ENCODE measurements at places on chromosomes 5 and 9. TPM values are rescaled to one million over a fixed set of nuclear protein-coding genes. Genes with fewer than 3 reads are reported as not detected.

RCL1 gene
- total RNA-seq, result 17.8 TPM

PFN3 gene
- not detected for total RNA-seq

ODF2 gene
- total RNA-seq, result 14.8 TPM

ADGRV1 gene
- total RNA-seq, result 474 TPM

IL7R gene
- under 0.01 TPM for total RNA-seq

CARTPT gene
- not detected for total RNA-seq

ADCY2 gene
- total RNA-seq, result 13.4 TPM

GZMA gene
- not detected for total RNA-seq

DNA sequence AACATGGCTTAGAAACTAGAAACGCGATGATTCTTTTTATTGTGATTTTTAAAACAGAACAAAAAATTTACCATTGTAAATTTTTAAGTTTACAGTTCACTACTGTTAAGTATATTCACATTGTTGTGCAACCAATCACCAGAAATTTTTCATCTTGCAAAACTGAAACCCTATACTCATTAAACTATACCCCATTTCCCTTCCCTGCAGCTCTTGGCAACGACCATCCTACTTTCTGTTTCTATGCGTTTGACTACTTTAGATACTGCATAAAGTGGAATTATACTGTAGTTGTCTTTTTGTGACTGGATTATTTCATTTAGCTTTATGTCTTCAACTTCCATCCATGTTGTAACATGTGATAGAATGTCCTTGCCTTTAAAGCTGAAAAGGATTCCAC lies 52.5 kb downstream of the SPOCK1 start:
- no peak for DNase-seq

GRCh38 chr5:68217047-68217355 lies 1.4 kb downstream of the PIK3R1 start:
- DNase-seq, result no peak

DNA sequence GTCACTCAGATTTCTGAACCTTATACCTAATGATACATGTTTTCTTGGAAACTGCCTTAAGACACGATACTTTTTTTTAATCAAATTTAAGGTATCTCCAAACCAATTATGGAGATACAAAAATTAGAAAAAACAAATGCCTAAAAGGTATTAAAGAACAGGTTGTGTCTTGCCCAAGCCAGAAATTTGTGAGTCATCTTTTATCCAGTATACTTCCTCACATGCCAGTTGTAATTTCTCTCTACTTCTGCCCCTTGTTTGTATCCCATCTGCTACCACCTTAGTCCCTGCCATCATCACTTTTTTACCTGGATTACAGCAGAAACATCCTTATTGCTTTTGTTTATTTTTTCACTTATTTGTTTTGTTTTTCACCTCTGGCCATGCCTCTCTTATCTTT lies 571.2 kb upstream of the DAB2 start:
- DNase-seq, result no peak

GRCh38 chr5:124754206-124754927 lies 7.9 kb upstream of the ZNF608 start:
- no peak for DNase-seq

DNA sequence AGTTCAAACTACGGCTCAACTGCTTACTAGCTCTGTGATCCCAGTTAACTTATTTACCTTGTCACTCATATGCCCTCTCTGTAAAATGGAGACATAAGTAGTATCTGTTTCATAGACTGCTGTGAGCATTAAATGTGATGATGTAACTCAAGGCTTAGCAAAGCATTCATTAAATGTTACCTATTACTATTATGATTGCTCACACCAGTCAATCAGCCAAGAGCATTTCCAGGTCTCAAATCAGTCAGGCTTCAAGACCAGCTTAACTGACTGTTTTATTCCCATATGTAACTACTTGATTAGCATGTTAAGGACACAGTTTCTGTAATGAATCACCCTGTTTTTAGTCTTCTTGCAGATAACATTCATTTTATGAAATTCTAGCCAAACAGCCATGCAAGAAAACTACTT lies 413.3 kb downstream of the MLLT3 start:
- DNase-seq, result no peak

DNA sequence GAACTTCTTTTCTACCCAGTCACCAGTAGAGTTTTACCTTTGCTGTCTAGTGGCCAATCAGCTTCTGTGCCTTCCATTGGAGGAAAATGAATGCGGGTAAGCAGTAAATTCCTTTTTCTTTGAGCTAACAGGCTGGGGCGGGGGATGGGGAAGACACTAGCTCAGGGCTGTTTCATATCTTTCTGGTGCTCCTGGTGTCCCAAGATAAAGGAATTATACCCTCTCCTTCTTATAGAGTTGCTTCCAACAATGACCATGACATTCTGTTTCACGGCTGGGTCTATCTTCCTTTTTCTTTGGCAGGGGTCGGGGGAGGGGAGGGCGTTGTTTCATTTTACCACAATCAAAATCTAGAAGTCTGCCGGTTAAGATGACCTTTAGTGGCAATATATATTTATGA lies 51.2 kb upstream of the RPS23 start:
- DNase-seq, result no peak

DNA sequence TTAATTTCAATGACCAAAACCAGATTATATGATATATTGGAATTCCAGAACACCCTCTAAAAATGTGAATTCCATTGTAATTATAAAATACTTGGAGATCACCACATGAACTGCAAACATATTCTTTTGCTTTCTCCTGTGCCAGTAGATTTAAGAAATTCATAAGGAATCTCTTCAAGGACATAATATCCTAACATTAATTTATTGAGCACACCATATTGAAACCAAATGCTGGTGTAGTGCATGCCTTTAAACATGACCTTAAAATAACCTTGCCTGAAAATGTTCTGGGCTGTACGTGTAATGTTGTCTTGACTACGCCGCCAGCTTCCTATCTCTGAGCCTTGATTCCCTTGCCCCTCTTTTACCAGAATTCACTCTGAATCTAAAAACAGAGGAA lies 205.0 kb upstream of the ACTBL2 start:
- DNase-seq, result no peak

- DNase-seq, result no peak
Observed at GRCh38 chr9:68844631-68845612, 139.9 kb downstream of the PIP5K1B start.

GRCh38 chr5:84411832-84412605 lies 27.3 kb upstream of the EDIL3 start:
- no peak for DNase-seq

DNA sequence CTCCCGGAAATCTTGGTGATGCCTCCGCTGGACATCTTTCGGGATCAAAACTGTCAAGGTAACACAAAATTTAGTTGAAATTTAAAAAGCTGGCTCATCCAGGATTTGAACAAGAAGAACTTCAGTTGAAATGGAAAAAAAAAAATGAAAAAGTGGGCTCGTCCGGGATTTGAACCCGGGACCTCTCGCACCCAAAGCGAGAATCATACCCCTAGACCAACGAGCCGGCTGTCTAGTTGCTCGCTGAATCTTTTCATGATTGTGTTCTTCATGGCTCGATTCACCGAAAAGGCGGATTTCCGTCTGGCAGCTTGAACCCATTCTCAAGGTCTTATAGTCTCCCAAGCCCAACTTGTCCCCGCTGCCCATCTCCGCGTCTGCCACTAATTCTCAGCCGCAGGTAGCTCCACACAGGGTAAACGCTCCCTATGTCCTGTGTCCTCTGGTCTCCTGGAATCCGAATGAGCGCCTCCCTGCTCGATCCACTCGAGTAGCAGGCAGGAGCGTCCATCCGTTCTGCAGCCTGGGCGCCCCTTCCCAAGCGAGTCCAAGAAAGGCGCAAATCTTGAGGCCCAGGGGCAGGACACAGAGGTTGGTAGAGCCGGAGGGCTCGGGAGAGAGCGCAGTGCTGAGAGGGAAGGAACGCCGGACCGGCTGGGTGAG lies 16.2 kb downstream of the TRIM7 start:
- no peak for DNase-seq

DNA sequence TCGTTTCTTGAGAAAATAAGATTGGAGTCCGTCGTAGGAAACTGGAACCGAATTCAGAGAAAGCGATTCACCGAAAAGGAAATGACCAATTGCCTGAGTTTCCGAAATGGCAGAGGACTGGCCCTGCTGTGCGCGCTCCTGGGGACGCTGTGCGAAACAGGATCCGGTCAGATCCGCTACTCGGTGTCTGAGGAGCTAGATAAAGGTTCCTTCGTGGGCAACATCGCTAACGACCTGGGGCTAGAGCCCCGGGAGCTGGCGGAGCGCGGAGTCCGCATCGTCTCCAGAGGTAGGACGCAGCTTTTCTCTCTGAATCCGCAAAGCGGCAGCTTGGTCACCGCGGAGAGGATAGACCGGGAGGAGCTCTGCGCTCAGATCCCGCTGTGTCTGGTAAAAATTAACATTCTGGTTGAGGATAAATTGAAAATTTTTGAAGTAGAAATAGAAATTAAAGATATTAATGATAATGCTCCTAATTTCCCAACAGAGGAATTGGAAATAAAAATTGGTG lies 379 bp downstream of the PCDHGA3 start:
- DNase-seq, result no peak

GRCh38 chr5:77102549-77102948 lies 15.5 kb upstream of the ZBED3 start:
- no peak for DNase-seq

GRCh38 chr9:71001780-71002386 lies 119.5 kb downstream of the TRPM3 start:
- no peak for DNase-seq

DNA sequence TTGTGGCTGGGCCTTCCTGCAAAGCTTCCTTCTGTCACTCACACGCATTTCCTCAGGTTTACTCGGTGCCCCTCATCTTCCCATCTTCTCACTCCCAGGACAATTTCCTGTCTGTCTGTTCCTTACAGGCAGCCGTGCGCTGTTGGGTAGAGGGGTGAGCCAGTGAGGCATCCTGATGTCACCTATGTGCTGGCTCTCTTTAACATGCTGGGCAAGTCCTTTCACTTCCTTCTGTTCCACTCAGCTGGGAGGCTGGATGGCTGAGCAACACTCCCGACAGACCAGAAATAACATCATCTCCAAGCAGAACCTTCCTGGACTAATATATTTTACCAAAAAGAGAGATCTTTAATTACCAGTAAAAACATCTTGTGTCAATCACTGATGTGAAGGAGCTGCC lies 103.0 kb downstream of the HSD17B3 start:
- DNase-seq, result no peak

Measured in occipital lobe (tissue), 3 donors.